ENCODE measurements at places on chromosomes 4 and X. TPM values are rescaled to one million over a fixed set of nuclear protein-coding genes. Genes with fewer than 3 reads are reported as not detected.

- no peak for DNase-seq
Measured at GRCh38 chrX:31185884-31186283, 114.0 kb upstream of the FTHL17 start.

GRCh38 chrX:17788439-17788838 lies 51.1 kb downstream of the SCML1 start:
- no peak for DNase-seq

- DNase-seq, result no peak
Measured at GRCh38 chr4:2320152-2320551, 58.2 kb upstream of the MXD4 start.

DNA sequence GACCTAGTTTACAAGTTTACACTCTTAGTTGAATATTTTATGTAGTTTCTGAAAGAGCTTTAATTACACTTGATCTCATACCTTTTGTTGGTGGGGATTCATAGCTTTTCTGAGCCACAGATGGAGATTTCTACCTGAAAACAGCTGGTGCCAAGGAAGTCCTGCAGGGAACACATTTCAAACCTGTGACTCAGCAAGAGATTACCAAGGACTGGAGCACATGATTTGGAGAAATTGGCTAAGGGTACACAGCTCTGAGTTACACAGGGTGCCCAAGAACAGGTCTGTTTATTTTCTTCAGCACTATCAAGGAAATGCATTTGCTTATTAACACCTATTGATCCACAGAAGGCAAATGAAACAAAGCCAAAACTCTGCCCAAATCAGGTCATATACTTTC lies 691.5 kb downstream of the KCTD8 start:
- DNase-seq, result no peak

- no peak for DNase-seq
Measured at GRCh38 chrX:147850875-147851274, 60.8 kb upstream of the FMR1 start.

DNA sequence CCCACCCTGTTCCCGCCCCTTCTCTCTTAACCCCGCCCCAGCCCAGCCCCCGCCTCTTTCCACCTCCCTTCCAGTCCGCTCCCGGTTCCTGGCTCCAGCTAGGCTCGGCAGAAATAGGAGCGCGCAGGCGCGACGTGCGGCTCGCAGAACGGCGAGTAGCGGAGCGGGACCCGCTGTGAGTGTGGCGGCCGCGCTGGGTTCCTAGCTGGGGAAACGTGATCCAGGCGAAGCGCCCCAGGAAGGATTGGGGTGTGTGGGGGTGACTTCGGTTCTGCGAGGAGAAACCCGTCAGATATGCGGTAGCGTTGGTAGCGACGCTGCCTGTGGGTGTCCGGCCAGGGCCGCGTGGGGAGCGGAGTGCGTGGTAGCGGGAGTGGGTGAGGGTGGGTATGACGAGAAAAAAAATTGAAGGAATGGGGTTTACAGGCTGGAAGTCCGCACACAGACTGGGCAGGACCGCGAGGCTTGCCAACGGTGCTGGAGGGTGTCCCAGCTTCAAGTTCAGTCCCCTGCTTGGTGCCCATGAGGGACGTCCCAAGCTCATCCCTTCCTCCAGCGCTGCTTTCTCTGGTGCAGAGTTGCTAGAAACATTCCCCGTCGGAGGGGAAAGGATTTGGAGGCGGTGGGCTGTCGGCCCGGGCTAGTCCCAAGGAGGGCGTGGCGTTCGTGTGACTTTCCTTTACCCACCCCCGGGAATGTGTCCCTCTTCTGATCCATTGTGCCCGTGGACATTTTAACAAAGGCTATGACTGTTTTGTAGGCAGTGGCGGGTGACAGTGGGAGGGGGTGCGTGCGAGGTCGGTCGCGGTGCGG lies at the start of gene PRRG1:
TSS of gene PRRG1 (plus strand) at position 144 of the 813 bp plus-strand sequence. CDS start 56,886 bp downstream, outside the sequence.
- no peak for DNase-seq

DNA sequence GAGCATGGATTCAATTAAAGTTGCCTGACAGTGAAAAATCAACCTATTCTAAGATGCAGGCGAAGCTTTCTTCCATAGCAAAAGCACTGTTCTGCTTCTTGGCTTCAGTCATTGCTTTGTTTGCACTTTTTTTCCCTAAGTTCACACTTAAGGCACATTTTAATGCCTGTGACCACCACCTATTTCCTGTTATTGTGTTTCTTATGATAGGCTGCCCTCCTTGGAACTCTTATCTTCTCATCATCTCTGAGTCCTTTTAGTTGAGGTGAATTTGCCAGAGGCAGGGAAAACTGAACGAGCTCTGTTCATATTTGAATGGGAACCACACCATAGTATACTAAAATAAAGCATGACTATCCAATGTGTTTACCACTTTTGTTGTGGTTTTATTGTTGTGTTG lies 119.8 kb downstream of the SPCS3 start:
- no peak for DNase-seq

DNA sequence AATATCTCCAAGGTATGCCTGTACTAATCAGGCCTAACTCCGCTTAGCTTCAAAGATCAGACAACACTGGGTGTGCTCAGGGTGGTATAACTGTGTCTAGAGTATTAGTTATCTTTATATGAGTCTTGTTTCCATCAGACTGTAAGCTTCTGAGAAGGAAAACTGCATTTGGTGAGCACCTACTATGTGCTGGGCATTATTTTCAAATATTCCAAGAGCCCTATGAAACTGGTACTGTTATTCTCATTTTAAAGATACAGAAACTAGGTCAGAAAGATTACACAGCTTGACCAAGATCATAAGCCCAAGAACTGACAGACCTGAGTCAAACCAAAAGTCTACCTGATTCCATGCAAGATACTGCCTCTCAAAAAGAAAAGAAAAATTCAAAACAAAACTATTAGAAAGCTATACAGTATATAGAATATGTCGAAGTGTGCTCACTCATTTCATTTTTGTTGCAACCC lies 44.4 kb downstream of the LRBA start:
- DNase-seq, result no peak

- DNase-seq, result no peak
Measured at GRCh38 chr4:168585168-168586091, 88.6 kb downstream of the PALLD start.

DNA sequence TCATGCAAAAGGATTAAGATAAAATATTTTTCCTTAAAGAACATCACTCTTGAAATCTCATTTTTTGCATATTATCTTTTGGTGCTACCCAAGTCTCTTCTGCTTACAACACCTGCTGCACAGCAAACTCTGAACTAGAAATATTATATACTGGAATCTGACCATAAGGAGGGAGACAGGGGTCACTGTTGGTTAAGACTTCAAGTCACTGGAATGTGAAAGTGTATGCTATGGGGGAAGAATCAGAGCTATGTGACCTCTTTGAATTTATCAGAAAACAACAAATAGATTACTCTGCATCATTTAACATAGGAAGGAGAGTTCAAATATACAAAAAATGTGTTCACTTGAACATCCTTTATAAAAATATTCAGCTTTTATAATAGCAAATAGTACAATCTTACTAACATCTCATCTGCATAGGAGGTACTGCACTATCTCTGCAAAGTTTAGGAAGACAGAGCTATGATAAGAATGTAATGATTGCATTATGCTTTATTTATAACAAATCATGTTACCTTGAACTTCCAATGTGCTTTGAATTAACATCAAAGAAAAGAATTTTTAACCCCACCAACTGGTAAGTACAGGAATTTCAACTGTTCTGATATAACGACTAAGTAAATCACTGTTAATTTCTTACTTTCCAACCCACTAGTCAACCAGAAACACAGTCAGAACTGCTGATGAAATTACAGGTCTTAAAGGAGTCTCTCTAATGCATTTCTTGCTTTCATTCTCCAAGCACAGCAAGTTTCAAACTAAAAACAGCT lies 69.8 kb downstream of the ZNF827 start:
- no peak for DNase-seq

DNA sequence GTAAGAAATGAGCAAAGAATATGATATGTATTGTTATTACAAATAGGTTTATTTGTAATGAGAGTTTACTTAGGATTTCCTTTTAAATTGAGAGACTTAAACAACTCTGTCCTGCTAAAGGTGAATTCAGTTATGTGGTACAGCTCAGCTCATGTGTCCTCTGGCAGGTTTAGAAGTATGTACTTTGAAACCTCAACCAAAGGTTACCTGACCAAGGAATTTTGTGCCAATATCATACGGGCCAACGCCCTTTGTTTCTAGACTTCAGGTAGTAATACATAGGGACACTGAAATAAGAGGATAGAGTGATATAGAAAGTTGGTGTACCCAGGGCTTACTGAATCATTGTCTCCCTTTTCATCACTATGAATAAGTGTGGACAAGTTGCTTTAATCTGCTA lies 25.7 kb downstream of the SLAIN2 start:
- DNase-seq, result no peak

DNA sequence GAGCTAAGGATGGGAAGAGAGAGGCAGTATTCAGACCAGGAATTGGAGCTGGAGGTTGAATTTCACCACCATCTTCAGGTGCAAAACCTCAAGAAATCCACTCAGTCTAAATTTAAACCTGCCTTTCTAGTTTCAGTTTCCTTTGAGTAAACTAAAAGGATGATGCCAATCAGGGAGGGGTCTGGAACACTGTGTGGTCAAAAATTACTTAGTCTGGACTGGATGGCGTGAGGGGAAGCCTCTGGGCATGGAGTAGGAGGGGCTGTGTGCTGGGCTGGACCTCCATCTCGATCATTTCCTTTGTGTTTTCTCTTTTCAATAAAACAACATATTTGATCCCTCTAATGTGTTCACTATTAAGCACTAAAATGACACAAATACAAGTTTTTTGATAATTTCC lies 120.1 kb downstream of the GC start:
- no peak for DNase-seq

GRCh38 chrX:149282909-149283308 lies 222.2 kb downstream of the IDS start:
- DNase-seq, result no peak

GRCh38 chr4:152494020-152494419 lies 41.9 kb downstream of the FBXW7 start:
- DNase-seq, result no peak

DNA sequence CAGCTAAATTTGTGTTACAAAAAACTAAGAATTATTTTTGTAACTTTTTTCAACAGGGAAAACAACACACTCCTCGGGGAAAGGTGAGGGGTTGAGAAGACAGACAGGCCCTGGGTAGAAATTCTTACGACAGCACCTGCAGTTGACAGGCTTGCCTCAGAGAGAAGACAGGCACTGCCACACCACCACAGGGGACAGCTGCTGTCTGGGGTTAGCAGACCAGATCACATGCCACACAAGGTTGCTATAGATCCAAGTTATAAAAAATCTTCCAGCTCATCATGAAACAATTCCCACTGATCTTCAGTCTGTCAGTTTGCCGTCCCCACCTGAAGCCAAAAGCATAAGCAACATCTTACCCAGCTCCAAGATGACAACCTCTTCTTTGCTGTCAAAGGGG lies 143.2 kb upstream of the ZCCHC13 start:
- DNase-seq, result no peak

DNA sequence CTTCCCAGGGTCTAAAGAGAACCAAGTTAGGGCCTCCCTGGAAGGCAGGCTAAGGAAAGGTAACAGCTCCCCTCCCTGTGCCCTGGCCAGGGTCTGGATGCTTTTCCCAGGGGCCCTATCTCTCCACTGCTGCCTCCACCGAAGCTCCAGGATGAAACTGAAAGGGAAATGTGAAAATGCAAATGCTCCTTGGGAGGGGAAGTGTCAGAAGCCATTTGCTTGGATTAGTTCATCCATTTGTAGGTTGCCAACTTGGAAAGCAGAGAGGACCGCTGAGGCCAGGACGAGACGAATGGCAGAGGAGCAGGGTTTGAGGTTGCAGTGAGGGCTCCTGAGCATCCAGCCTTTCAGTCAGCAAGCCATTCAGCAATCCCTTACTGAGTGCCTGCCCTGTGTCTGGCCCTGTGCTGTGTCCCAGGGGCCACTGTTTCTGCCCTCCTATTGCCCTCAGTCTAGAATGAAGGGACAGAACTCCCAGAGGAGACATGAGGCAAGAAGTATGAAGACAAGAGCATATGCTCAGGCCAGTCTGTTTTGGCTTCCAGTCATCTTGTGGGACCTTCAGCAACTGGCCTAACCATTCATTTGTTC lies 45.9 kb upstream of the PGRMC1 start:
- no peak for DNase-seq

DNA sequence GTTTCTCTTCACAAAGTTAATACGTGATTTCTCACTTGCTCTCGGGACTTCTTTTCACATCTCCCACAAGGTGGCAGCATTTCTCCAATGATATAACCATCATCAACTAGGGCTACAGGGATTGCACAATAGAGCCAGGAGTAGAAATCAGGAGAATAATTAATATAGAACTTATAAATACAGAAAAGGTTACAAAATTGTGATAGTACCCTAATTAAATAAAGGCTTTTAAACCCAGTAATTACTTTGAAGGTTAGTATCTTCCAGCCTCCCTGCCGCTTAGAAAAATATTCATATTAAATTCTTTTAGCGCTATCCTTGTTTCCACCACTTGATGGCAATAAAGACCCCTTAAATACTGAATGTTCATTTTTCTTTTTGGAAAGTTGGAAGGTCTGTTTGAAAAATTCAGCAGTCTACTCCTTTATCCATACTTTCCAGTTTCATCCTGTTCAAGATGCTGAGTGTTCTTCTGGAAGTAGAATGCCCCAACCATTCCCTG lies 65.8 kb downstream of the RASGEF1B start:
- DNase-seq, result no peak

DNA sequence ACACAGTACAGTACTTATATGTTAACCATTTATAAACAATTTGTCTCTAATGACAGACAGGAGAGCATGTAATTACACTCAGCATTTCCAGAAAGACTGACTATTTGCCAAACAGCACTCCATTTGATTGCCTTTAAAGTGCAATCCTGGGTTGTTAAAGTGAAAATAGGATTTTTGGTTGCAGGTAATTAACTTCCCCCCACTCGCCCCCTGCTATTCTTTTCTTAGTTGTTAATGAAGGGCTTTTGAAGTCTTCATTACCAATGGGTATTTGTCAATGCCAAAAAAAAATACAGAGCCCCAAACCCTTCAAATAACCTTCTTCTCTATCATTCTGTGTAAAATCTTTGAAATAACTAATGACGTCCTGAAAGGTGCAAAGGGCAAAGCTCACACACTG lies 825.6 kb downstream of the STPG2 start:
- no peak for DNase-seq

- DNase-seq, result no peak
Measured at GRCh38 chr4:21195682-21196081, 495.4 kb downstream of the PACRGL start.

The SPOCK3 gene
- total RNA-seq, result 0.74 TPM

The STPG2 gene
- not detected for total RNA-seq

The XAGE2 gene
- not detected for total RNA-seq

The UGT2B11 gene
- total RNA-seq, result not detected

The UGT2B10 gene
- not detected for total RNA-seq

The PPARGC1A gene
- 1.2 TPM for total RNA-seq

The TMEM175 gene
- 56.5 TPM for total RNA-seq

The HPSE gene
- total RNA-seq, result 1.7 TPM

The MAPK10 gene
- 123 TPM for total RNA-seq
